ENCODE measurements at places on chromosomes 11 and 22.

GRCh38 chr11:29352273-29352795 is 664.5 kb downstream of the KCNA4 start:
- DNase-seq: no peak

DNA sequence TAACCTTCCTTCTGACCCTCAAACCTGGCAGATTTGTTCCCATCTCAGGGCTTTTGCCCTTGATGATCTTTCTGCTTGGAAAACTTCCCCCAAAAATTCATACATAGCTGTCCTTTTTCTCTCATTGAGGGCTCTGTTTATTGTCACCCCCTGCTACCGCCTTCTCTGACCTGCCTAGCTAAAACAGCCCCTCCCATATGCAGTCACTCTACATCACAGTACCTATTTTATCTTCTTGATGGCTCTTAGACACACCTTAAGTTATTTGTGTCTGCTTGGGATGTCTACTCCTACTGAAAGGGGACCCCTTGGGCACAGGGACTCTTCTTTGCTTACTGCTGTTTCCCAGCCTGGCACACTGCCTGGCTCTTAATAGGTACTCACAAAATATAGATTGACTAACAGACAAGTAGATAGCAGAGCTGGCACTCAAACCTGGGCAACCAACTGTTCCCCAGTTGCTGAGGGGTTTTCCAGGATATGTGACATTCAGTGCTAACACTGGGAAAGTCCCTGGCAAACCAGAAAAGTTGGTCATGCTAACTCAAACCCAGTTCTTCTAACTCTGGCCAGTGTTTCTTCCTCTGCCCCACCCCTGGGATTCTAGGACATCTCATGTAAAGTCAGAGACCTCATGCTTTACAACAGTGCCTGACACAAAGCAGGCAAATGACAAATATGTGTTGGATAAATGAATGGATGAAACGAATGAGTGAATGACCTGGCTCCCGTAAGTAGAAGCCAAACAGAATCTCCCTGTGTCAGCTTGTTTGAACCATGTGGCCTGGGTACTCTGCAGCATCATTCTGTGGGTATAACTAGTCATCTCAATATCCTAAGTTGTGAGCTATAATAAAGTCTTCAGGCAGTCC is 19.8 kb upstream of the FJX1 start:
- DNase-seq: no peak

- DNase-seq: no peak
These were observed 116.4 kb downstream of the SLC17A6 start for GRCh38 chr11:22454461-22455090.

GRCh38 chr11:5500393-5500801 is 9.4 kb downstream of the UBQLN3 start:
- no peak for DNase-seq

DNA sequence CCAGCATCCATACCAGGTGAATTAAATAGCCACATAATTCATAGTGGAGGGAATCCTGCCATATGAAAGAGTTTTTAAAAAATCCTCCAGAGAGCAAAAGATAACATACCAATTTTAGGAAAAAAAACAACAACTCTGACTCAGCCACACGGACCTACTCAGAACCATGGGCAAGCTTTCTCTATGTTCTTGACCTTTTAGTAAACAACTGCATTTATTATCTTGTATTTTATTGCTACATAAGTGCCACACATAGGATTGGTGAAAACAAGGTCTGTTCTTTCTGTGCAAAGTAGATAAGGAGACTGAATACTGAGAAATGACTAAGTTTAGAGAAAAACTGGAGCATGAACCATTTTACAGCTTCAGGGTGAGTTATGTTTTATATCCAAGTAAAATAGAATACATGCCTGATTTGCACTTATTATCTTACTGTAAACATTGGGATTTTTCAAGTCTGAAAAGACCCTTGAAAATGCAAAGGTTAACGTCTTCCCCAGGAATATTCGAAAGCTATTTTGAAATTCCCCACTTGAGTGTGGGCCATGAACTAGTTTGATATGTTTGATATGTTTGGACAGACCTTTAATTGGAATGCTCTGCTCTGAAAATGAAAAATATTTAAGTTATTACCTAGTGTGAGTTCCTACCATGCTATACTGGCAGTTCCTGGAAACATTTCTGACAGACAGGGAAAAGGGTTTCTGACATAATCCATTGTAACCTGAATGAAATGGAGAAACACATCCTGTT is 89.5 kb upstream of the DDI1 start:
- DNase-seq: no peak

DNA sequence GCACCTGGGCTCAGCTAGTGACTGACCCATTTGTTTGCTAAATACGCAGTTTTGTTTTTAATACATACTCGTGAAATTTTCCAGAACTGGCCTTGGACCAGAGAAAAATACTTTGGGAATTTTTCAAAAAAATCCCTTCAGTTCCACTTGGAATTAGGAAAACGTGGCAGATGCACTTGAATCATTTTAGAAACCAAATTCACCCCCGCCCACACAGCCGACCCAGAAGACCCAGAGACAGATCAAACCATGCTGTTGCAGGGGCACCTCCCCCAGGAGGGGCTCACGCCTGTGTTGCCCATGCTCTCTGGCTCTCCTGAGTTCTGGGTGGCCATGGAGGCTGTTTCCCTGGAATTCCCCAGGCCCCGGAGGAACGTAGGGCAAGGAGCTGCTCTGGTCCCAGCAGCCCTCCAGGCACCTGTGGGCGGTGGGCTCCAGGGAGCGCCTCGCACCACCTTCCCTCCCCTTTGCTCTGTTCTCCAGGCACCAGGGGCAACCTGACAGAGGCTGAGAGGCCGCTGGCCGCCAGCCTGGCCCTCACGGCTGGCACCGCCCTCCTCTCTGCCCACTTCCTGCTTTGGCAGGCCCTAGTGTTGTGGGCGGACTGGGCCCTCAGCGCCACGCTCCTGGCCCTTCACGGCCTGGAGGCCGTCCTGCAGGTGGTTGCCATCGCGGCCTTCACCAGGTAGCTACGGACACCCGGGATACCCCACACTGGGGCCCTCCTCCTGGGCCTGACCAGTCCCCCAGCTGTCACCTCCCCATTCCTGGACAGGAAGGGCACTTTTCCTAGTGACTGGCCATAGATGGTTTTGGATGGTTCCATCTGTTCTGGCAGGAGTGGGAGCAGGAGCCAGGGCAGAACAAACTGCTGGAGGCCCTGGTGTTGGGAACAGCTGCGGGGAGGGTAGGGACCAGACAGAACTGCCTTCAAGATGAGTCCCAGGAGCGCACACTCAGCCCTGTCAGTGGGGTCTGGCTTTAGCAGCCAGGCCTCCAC is 3.3 kb upstream of the EPS8L2 start:
- no peak for DNase-seq

GRCh38 chr11:64028398-64029115 is 7.2 kb upstream of the FLRT1 start:
- DNase-seq: no peak

- DNase-seq: no peak
These were observed 3.2 kb upstream of the BDNF start for GRCh38 chr11:27703481-27703880.

DNA sequence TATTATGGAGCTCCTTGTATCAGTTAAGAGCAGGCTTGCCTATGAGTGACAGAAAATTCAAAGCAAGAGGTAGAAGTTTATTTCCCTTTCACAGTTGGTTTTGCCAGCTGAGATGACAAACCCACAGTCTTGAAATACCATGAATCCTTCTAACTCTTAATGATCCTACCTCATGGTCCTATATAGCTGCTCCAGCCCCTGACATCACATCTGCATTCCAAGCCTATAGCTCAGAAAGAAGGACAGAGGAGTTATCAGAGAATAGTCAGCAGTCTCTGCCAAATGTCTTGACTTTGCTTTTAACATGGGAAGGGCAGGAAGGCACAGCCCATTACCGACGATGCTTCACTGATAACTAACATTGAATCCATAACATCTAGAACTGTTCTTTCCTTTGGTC is 76.2 kb downstream of the APIP start:
- no peak for DNase-seq

- no peak for DNase-seq
These were observed 4.6 kb downstream of the GATD1 start for GRCh38 chr11:772429-773390.

DNA sequence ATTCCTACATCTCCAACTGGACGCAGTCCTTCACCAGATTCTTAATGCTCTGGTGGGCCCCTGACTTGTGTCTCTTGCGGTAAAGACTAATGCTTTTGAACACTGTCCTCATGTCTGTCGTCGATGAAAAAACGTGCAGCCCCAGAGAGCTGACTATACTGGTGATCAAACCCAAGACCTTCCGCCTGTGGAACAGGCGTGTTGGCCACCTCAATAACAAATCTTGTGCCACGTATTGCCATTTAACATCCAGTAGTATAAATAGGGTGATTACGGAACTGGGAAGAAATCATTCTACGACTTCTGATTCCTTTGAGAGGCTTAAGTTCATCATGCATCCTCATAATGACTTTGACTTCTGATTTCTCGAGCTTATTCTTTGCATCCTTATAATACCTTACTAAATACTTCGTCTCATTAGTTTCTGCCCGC is 45.6 kb downstream of the OR4D9 start:
- no peak for DNase-seq

DNA sequence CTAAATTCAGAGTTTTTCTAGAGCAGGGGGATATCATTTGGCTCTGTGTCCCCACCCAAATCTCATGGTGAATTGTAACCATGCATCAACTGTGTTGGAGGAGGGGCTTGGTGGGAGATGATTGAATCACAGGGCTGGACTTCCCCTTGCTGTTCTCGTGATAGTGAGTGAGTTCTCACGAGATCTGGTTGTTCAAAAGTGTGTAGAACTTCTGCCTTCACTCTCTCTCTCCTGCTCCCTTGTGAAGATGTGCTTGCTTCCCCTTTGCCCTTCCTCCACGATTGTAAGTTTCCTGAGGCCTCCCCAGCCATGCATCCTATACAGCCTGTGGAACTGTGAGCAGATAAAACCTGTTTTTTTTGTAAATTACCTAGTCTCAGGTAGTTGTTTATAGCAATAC is 22.0 kb upstream of the FBLN1 start:
- no peak for DNase-seq

DNA sequence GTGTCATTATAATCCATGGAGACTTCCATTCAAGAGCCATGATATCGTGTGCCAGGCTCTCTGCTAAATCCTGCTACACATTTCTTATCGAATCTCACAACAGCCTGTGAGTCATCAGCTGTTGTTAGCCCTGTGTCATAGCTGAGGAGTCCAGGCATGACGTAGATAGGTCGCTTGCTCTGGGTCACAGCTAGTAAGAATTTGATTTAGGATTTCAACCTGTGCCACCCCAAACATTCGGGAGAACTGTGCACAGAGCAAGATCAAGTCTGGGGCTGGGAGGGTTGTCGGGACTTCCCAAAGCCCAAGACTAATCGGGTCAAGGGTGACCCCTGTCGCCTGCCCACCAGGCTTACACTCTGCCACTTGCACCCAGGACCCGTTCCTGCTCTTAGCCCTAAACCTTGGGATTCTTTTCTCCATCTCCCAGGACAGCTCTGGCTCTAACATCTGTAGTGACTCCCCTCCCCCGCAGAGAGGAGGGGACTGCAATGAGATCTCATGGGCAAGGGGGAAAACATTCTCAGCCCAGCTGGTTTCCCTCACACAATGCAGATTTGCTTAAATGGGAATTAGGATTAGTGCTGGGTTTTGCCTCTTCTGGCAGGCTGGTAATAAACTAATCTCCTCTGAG is 34.3 kb downstream of the TSPAN18 start:
- DNase-seq: no peak

- DNase-seq: no peak
These were observed 37.9 kb downstream of the GRIA4 start for GRCh38 chr11:105647780-105648179.

DNA sequence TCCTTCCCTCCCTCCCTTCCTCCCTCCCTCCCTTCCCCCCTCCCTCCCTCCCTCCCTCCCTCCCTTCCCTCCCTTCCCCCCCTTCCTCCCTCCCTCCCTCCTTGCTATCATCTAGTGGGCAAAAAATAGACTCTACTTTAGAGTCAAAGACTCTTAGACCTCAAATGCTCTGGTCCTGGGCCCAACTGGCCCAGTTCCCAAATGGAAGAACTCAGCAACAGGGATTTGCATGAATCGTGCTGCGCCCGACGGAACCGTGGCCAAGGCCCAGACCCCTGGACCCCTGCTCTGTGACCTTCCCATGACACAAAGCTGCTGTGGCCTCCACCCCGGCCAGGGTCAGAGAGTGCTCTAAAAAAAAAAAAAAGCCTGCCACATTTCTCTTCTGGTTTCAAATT is 97.4 kb downstream of the WNT7B start:
- DNase-seq: no peak

GRCh38 chr11:39712581-39712980 is 1746.9 kb downstream of the LRRC4C start:
- DNase-seq: no peak

DNA sequence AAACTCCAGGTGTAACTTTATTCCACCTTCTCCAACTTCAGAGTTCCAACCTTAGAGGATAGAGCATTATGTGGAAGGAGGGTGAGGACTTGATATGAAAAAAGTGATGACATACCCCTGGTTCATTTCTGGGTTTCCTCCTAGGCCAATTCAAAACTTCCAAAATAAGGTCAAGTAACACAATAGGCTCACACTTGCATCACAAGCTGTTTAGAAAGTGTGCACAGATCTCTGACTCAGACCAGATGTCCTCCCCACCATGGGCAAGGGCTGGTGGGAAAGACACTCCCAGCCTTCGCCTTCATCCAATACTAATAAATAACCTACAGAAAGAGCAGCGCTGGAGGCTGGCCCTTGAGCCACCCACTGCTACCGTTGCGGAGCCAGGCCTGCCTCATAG is 5.8 kb upstream of the BUD13 start:
- DNase-seq: no peak

DNA sequence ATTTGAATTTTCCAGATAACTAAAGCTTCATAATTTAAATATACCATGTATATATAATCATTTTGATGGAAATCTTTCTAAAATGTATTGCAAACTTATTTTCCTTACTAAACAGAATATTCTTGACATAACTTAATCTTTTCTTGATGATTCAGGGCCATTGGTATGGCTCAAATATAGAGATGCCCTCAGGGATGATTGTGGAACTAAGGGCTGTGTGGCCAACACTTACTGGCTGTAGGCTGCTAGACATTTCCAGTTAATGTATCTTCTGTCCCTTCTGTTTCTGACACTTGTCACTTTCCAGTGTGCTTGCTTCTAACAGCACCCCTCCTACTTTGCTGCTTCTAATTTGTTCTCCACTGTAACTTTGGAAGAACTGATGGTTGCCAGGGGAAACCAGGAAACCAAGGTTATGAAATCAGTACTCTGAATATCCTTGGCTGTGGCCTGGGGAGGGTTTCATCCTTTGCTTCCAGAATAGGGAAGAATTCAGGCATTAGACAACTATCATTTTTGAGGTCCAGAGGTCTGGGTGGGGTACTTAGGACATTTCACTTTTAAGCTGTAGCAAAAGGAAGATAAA is 697.2 kb downstream of the ETS1 start:
- no peak for DNase-seq

- no peak for DNase-seq
These were observed 104.7 kb upstream of the GUCY1A2 start for GRCh38 chr11:107123022-107123421.

GRCh38 chr11:19450282-19450681 is 209.5 kb upstream of the E2F8 start:
- no peak for DNase-seq

- no peak for DNase-seq
These were observed 6.1 kb downstream of the MAP4K2 start for GRCh38 chr11:64796757-64797541.
